Hematopoietic multipotent progenitor cell treated with erythropoietin and hydrocortisone succinate and interleukin-3 and kit ligand, for 17 days (in vitro differentiated cells): ENCODE measurements at places on chromosomes 11 and 22.

DNA sequence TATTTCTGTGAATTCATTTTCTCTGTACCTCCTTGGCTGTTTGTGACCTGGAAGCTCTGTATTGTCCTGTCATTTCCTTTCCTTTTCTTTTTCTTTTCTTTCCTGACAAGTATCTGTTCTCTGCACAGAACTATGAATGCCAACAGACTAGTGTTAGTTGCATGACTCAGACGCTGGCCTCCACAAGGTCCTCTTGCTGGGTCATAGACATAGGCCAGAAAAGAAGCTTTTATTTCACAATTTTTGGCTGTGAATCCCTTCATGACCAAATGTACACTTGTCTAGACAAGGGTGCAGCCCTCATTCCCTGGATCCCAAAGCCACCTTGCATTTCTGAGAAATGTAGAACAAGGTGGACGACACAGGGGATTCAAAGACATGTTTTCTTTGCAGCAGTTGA, 104.1 kb upstream of the MTNR1B start:
- no peak for DNase-seq

DNA sequence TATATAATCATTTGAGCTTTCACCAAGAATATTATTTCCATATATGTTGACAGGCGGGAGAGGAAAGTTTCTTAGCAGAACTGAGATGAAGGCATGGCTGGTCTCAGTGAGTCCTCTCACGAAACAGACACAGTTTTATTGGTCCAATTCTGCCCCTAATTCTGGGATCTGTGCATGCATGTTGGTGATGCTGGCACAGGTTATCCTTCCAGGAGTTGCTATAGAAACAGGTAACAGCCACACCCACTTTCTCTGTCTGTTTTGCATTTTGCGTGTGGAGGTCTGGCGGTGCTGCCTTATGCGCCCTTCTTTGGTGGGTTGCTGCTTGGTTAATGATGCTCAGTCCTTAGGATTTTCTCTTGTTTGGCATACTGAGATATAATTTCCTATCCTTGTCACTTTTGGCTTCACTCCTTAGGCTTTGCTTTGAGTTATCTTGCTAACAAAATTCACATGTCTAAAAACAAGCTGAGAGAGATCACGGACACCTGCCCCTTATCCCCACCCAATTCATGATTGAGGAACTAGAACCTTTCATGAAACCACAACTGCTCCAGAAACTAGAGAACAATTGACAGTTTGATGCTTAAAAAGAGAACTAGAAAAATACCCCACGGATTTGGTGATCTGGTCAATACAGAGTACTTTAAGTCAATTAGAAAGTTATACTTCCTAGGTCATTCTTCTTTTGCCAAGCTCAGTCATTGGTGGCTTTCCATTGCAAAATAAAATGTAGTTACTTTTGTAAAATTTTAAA, 189.3 kb downstream of the FAT3 start:
- no peak for DNase-seq

- DNase-seq = peak; percentile 85
These were observed 7.5 kb upstream of the WEE1 start for GRCh38 chr11:9565822-9566560.

DNA sequence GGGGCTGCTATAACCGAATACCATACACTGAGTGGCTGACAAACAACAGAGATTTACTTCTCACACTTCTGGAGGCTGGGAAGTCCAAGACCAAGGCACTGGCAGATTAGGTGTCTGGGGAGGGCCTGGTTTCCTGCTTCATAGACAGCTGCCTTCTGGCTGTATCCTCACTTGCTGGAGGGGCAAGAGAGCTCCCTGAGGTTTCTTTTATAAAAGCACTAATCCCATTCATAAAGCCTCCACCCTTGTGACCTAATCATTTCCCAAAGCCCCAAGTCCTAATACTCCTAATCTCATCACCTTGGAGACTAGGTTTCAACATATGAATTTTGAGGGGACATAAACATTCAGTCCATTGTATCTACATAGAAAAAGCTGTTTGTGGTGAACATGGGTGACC, 131.8 kb downstream of the KIRREL3 start:
- no peak for DNase-seq

GRCh38 chr22:38122616-38123015, 12.1 kb upstream of the BAIAP2L2 start:
- DNase-seq = no peak

GRCh38 chr11:99383648-99384245, 363.0 kb downstream of the CNTN5 start:
- DNase-seq = no peak

DNA sequence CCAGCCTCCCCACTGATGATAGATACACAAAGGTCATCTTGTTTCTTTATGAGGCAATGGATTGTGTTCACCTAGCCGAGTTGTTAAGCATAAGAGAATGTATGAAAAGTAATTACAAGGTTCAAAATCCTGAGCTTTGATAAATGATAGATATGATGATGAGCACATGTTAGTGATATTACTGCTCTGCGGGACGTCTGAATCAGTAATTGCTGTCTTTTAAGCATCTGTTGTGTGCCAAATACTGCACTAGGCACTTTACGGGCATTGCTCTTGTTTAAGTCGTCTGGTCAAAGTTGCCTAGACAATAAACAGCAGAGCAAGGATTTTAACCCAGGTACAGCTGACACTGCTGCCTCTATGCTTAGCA, 559 bp upstream of the RNF141 start:
- no peak for DNase-seq
